HCEC 1CT (cell line): ENCODE measurements at places on chromosomes 16 and 17.
A peak's percentile ranks its signal among the peaks of the same experiment; 100 is the strongest.

DNA sequence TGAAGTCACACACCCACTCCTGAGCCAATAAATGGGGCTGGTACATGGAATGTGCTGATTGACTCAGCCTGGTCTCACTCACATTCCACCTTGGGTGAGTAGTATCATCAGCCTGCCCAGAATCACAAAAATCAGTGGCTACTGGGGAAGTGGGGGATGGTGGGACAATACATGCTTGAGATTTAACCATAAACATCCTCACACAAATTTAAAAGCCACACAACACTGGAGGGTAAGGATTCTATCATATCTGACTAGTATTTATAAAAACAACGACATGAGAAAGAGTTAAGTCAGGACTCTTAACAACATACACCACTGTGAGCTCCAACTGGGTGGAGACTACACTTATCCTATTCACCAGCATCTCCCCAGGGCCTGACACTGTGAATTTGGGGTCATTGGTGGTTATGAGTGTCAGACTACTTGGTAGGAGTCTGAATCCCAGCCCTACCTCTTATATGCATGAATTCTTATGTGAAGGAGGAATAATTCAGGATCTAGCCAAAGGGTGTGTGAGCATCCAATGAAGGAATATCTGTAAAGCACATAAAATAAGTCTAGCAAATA lies 26.0 kb upstream of the IRX6 start:
- no peak for DNase-seq

GRCh38 chr16:72317446-72317845 lies 145.5 kb upstream of the PMFBP1 start:
- DNase-seq = peak; percentile 36

GRCh38 chr17:82970067-82970466 lies 109.3 kb upstream of the METRNL start:
- DNase-seq = no peak

- no peak for DNase-seq
Measured at GRCh38 chr16:47694543-47694942, 233.4 kb downstream of the PHKB start.

- no peak for DNase-seq
Measured at GRCh38 chr17:65990593-65990992, 201.3 kb downstream of the CEP112 start.

DNA sequence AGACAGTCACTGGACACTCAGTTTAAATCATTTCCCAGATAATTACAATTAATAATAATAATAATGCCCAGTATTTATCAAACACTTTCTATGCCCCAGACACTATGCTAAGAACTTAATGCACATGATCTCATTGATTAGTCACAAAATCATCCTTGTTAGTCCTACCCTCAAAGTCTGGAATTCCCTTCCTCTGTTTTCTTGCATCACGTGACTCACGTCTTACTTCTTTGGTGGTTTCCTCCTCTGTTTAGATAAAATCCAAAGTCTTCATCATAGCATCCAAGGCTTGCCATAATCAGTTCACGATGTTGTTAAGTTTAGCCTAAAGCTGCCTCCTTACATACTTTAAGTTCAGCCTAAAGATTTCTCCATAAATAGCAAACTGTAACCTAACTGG lies 471.9 kb downstream of the PMP22 start:
- DNase-seq = peak; percentile 78

DNA sequence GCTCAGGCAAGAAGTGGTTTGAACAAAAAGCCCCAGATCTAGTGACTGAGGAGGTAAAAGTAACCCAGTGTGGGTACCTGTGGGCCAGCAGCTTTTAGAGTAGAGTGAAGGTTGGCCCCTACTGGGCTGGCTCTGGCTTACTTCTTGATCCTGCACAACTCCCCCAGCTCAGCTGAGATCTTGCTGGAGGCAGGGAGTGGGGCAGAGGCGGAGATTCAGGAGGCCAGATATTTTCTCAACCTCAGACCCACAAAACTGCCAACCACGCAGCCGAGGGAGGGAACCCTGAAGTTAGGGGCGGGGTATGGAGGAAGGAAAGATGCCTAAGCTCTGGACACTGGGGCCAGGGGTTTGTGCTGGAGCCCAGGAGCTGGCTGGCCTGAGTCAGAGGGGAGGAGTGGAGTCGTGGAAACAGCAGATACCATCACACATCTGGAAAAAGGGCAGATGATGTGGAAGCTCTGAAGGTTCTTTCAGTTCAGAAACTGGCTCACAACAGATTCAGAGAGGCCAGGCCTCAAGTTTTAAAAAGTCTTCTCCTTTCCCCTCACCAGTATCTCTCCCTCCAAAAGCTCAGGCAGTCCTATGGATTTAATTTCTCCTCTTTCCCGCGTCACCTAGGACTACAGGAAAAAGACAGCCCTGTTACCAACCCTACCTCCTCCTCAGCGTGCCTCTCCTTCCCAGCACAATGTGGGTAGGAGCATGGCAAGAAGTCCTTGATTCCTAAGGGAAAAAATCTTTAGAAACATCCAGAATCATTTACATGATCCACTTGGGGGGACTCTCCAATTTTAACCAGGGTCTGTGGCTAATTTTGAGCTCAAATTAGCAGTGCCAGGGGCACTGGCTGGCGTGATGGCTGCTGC lies 48.1 kb downstream of the MYO18A start:
- peak; percentile 88 for DNase-seq

DNA sequence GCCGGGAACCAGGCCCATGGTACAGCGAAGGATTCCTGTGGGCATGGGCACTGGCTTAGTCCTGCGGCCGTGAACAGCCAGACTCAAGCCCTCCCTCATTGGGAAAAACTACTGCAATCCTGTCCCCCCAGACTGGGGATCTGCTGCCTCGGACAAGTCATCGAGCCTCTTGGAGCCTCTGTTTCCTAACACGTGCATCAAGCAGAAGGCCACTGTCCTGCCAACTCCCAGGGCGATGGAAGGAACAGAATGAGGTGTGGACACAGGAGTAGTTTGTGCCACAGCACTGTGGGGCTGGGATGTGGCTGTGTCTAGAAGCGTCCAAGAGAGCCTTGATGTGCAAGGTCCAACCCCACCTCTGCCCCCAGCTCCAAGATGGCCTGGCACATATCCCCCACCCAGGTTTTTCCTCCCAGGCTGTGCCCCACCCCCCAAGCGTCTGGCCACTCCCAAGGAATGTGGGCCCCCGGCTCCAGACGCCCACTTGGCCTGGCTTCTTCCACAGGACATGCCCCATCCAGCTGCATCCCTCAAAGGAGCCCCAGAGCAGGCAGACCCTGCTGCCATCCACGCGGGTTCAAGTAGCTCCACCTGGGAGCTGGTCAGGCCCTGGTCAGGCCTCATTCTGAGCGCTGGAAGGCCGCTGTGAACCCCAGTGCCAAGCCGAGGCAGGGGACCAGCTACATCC lies 3.4 kb downstream of the CAMKK1 start:
- no peak for DNase-seq

DNA sequence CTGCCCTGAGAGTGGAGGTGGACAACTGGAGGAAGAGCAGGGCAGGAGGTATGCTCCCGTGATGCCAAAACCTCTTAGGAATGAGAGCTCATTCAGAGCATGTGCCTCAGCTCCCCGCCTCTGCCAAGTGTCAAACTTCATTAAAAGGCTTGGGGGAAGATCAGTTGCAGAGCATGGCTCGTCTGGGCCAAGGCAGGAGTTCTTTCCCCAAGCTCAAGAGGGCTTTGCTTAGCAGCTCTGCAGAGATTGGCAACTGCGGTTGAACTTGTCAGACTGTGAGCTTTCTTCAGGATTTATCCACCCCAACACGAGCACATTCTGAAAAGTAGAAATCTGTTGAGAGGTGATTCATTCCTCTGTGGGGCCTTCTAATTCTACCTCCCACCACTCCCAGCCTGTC lies 248.1 kb downstream of the HS3ST3A1 start:
- peak; percentile 61 for DNase-seq

DNA sequence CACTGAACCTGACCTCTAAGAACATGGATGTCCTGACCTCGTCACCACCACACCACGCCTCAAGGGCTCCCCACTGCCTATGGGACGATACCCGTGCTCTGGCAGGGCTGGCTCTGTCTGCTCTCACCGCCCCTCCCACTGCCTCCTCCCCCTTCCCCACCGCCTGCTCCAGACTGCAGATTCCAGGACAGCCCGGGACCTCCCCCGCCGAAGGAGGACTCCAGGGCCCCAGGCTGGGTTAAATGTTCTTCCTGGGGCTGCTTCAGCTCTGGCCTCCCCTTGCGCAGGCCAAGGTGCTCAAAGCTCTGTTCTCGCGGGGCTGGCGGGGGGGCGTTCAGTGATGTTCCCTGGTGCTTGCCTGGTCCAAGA lies 3.1 kb downstream of the NPW start:
- no peak for DNase-seq

- no peak for DNase-seq
Measured at GRCh38 chr16:28309811-28310311, 17.5 kb downstream of the SBK1 start.

GRCh38 chr16:48395375-48395774 lies 10.2 kb upstream of the SIAH1 start:
- DNase-seq = no peak

- no peak for DNase-seq
Measured at GRCh38 chr16:85536073-85536410, 77.1 kb upstream of the GSE1 start.

DNA sequence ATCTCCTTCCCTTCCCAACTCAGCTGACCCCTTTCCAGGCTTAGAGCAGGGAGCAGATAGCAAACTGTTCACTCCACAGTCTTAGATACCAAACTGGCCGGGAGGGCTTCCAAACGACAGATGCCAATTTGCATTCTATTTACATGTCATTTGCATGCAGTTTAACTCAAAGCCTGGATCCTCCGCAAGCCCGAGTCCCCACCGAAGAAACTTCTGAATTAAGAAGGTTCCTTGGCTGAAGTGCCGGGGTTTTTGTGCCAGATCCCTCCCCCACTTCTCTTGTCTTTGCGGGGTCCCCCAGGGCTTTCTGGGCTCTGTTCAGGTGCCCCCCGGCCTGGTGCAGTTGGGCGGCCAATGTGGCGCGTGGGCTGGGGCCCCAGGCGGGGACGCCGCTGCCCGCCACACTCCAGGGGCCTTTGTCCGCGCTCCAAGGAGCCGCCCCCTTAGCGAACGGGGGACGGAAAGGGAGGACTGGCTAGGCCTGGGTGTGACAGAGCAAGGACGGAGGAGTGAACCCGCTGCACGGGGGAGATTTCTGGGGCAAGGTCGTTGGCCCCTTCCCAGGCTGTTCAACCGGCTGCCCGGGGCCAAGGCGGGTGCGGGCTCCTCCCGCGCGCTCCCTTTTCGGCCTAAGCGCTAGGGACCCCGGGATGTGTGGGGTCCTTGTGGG lies 1.2 kb downstream of the GPRC5B start:
- DNase-seq = no peak

- no peak for DNase-seq
Measured at GRCh38 chr16:8999800-9000199, 36.1 kb upstream of the USP7 start.

- no peak for DNase-seq
Measured at GRCh38 chr17:29918922-29919856, 10.8 kb downstream of the SSH2 start.

DNA sequence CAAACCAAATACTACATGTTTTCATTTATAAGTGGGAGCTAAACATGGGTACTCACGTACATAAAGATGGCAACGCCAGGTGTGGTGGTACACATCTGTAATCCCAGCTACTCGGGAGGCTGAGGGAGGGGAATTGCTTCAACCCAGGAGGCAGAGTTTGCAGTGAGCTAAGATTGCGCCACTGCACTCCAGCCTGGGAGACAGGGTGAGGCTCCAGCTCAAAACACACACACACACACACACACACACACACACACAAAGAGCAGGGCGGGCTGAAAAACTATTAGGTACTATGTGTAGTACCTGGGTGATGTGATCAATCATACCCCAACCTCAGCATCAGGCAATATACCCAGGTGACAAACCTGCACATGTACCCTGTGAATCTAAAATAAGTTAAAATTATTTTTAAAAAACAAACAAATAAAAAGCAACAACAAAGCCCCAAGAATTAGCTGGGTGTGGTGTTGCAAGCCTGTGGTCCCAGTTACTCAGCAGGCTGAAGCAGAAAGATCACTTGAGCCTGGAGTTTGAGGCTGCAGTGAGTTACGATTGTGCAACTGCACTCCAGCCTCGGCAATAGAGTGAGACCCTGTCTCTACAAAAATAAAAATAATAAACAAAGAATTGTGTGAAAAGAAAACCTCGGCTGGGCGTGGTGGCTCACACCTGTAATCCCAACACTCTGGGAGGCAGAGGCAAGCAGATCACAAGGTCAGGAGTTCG lies 11.9 kb upstream of the FAAP100 start:
- peak; percentile 80 for DNase-seq

DNA sequence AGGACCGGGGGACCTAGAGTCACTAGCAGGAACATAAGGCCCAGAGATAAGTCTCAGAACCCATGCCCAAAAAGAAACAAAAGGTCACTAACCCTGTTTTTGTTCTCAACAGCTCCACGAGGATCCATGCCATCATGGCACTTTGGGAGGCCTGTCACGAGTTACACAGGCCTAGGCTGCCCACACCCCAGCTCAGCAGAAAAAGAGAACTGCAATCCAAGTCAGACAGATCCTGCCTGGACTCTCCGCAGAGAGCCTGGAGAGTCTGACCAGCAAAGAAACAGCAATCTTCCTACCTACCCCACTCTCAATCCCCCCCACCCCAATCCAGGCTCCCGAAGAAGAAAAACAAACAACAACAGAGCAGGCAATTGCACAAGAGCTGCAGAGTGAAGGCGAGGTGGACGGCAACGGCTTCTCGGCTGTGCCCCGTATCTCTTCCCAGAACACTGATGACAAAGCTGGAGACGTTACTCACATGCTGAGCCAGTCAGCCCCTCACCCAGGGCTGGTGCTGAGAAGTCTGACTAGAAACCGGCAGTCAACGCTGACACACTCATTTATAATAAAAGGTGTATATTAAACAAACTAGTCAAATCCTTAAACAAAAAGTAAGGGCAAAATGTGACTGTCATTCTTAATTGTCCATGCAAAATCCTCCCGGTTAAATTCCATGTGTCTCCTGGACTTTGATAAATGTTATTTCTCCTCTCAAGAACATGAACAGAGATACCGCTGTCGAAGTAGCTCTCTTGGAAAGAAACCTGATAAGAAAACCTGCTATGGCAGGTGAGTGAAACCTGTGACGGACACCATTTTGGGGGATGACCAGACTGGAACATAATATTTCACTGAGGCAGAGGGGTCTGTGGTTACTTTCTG lies 89.3 kb downstream of the SMG6 start:
- DNase-seq = peak; percentile 86

GRCh38 chr16:73405851-73406250 lies 357.9 kb upstream of the ZFHX3 start:
- no peak for DNase-seq

GRCh38 chr17:74345433-74346241 lies 16.0 kb downstream of the BTBD17 start:
- no peak for DNase-seq

GRCh38 chr16:50121278-50121677 lies 31.8 kb upstream of the TENT4B start:
- DNase-seq = no peak

GRCh38 chr17:41369023-41369422 lies 590 bp downstream of the KRT33B start:
- DNase-seq = no peak

DNA sequence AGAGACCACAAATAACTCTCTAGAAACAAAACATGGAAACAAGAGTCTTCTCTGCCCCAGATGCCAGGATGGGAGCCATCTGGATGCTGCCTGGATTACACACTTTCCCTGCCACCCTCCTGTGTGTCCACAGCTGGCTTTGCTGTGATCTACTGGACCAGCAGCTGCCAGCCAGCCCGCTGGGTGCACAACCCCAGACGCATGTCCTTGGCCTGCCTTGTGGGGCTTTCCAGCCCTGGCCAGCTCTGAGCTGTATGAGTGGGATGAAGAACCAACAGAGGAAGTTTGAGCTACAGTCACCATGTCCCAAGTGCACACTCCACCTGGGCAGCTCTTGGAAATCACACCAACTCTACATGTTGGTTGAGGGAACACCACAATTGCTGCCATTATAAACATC lies 57.0 kb upstream of the TNRC6C start:
- DNase-seq = no peak
